ENCODE measurements at places on chromosomes 3 and 15.

GRCh38 chr15:72315706-72316370 is 4.1 kb downstream of the CELF6 start:
- DNase-seq = no peak

GRCh38 chr3:30354513-30354912 is 251.9 kb upstream of the TGFBR2 start:
- DNase-seq = no peak

DNA sequence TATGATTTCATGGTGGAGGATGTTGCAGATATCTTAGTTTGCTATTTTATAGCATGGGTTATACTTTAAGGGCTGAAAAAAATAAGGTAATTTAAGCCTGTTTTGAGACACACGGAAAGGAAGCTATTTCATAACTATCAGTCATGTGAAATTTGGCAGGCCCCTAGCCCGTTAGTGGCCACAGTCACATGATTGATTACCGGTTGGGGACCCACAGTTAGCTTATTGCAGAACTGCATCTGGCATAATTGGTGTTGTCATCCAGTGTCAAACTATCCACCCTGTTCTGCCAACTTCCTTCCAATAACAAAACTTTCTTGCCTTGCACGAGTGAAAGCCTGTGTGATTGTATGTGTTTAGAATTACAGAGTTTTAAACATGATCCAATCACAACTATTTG is 35.2 kb downstream of the FNDC3B start:
- DNase-seq = no peak

- DNase-seq = no peak
These were observed 88.0 kb downstream of the TTBK2 start for GRCh38 chr15:42832576-42832975.

- DNase-seq = no peak
These were observed 95.9 kb upstream of the NLGN1 start for GRCh38 chr3:173301647-173302046.

DNA sequence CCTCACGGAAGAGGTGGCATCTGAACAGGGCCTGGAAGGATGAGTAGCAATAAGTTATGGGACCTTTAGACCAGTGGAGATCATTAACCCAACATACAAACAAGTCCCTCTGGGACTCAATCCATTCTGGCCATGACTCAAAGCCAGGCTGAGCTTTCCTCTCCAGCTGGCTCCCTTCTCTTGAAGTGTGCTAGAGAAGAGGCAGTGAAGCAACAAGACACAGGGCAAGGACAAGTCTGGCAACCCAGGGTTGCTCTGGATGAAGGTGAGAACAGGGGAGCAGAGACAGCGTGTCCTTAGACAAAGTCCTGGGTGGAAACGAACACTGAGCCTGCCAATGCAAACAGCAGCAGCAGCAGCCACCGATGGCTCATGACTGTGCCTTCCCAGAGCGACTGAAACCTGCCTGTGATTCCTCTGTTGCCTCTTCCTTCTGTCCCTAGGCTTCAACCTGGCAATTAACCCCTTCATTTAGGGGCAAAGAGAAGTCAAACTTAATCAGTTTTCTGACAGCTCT is 86.8 kb downstream of the BDH1 start:
- no peak for DNase-seq

DNA sequence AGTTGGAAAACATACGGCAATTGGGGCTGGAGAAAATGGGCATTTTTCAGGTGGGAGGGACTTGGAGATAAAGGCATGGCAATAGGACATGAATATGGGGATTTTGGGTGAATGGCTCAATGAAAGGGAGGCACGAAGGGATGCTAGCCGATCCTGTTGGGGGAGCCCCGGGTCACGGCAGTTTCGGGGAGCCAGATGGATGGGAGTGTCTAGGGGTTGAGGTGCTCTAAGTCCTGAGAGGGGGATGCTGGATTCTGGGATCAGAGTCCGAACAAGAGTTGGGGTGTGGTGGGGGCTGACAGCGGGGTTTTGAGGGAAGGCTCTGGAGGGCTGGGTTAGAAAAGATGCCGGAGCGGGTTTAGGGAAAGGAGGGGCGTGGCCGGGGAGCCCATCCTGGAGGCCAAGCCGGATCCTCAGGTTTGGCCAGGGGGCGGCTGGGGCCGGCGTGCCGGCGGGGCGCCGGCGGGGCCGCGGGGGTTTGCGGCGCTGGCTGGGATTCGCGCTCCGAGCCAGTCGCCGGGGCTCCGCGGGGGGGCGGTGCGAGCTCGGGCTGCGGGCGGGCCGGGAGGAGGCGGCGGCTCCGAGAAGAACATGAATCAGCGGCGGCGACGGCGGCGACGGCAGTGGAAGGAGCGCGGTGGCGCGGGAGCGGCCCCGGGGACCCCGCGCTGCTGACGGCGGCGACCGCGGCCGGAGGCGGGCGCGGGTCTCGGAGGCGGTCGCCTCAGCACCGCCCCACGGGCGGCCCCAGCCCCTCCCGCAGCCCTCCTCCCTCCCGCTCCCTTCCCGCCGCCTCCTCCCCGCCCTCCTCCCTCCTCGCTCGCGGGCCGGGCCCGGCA is at the start of gene TYRO3:
TYRO3 (plus strand) TSS at position 813 of the 839 bp plus-strand sequence. CDS start 46 bp downstream, outside the sequence.
- DNase-seq = peak; percentile 85

Measured in CD8-positive, alpha-beta T cell (primary cell).